ENCODE measurements at places on chromosomes 11 and 22. TPM values are rescaled to one million over a fixed set of nuclear protein-coding genes. Genes with fewer than 3 reads are reported as not detected.

DNA sequence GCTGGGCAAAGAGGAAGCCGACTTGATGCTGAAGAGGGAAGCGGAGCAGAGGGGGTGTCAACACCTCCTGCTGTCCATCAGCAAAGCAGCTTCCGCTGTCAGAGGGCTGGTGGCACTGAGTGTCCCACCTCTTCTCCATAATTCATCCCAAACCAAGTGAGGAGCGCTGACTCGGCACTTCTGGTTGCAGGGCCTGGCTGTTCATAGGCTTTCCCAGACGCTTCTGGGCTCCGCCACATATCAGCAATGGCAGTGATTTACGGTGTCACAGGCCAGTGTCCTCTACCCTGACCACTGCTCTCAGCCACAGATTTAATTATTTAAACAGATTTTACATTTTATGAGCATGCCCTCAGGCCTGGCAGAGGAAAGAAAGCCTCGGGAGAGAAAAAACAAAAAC is 70.1 kb upstream of the TENM4 start:
- no peak for DNase-seq

DNA sequence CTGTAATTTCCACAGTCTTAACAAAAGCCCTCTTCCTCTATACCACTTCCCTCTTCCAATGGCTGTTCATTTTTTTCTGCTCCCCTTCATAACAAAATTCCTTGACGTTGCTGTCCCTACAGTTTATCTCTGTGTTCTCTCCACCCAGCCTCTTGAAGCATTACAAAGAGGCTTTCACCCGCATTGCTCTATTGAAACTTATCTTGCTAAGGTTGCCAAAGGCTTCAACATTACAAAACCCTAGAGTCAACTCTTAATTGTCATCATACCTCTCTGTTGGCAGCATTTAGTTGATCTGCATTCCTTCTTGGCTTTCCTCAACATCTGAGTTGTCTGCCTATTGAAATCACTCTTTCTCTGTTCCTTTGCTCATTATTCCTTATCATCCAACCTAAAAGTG is 1055.7 kb downstream of the JRKL start:
- no peak for DNase-seq

DNA sequence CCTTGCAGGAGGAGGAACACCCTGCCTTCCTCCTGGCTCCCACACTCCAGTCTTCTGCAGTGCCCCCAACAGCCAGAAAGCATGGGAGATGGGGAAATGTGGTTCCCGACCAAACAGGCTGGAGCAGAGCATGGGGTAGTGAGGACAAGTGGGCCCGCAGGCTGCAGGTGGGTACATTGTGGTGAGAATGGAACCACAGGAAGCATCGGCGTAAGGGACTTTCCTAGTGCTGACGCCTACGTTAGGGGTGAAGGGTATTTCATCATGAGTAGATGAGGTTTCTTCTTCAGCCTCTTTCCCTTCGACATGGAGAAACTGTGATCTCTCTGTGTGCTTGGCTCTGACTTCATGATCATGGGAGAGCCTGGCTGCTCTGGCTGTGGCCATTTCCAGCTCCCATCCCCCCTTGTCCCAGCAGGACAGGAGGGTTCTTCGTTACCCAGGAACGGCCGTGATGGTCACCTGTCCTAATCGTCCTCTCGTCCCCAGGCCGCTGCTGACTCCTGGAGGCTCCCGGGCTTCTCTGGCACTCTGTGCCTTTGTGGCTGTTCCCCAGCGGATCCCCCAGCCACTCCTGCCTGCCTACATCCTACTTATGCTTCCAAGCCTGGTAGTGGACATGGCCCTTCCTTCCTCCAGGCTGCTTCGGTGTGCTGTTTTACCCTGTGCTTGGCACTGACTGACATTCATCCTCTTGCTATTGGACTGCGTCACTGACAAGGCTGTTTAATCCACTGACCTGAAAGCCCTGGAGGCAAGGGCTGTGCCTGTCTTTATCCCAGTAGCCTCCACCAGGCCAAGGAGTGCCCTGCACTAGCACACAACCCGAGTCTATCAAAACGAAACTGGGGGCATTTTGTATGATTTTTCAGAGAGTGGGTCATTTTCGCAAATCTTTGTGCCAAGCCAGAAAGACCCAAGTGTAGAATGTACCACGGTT is 65.2 kb upstream of the CECR2 start:
- DNase-seq: no peak

DNA sequence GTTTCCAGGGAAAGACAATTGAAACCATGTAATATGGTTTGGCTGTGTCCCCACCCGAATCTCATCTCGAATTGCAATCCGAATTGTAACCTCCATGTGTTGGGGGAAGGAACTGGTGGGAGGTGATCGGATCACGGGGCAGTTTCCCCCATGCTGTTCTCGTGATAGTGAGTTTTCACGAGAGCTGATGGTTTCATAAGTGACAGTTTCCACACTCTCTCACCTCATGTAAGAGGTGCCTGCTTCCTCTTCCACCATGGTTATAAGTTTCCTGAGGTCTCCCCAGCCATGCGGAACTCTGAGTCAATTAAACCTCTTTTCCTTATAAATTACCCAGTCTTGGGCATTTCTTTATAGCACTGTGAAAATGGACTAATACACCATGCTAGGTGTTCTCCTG is 148.3 kb upstream of the CADM1 start:
- DNase-seq: no peak

GRCh38 chr11:46490666-46491065 is 99.1 kb upstream of the CHRM4 start:
- no peak for DNase-seq

DNA sequence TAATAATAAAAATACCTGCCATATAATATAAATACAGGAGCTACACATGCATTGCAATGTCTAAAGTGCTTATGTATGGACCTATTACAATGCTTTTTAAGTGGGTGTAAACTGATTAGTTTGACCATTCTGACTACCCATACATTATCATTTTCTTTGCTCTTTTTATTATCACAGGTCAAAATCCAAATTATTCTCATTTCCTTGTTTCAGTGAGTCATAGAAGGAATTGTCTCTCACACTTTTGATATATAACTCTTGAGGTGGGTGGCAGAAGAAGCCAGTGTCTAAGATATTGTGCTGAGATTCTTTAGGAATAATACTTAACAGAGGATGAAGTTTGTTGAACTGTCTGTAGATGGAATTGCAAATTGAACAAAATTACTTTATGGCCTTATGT is 35.6 kb downstream of the GAS2 start:
- no peak for DNase-seq

DNA sequence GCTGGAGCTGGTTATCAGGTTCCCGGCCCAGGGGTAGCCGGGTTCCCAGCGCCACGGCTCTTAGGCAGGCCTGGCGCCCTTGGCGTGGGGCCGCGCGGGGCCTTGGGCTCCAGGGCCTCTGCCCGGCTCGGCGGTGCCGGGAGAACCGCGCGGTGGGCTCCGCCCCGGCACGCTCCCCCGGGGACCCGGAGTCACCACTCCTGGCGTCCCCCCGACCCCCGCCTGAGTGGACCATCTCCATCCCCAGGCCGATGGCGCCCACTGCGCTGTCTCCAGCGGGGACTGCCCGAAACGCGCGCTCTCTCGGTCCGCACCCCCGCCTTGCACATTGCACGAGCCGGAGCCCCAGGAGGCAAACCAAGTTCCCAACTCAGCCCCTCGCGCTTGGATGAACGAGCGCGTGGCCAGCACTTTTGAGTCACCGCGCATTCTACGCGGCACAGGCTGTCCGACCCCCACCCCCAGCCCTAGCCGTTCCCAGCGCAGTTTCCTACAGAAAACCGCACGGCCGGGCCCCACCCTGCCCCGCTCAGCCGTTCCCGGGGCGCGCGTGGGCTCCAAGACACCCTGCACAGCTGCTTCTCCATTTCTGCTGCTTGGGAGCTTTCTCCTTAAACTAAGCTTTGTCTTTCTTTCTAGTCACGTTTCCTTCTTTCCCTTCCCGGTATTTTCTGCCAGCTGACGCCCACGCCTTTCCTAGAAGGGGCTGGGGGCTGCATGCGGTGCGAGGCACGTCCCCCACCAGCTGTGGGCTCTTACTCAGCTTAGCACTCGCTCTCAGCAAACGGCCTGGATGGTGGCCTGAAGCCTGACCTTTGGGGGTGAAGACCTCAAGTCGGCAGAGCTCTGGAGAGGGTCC is 650 bp upstream of the CHID1 start:
- no peak for DNase-seq

DNA sequence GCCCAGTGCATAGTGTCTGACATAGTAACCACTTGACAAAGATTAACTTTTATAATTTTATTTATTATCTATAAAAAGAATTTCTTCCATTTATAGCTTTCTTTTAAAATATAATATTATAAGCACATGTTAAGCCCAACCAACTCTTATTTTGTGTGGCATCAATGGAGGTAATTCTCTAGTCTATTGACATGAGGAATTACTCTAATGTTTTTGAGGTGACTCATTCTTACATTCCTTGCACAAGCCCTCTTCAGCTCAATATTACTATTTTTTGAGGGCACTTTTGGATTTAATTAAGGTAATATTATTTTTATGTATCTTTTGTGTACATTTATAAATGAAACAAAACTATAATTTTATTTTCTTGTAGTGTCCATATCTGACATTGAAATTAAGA is 59.6 kb downstream of the AASDHPPT start:
- no peak for DNase-seq

GRCh38 chr22:17366830-17367229 is 2.4 kb upstream of the CECR2 start:
- peak; percentile 79 for DNase-seq

ARHGAP8 gene
- 48.7 TPM for total RNA-seq
